ENCODE measurements at places on chromosomes 7 and 10.

DNA sequence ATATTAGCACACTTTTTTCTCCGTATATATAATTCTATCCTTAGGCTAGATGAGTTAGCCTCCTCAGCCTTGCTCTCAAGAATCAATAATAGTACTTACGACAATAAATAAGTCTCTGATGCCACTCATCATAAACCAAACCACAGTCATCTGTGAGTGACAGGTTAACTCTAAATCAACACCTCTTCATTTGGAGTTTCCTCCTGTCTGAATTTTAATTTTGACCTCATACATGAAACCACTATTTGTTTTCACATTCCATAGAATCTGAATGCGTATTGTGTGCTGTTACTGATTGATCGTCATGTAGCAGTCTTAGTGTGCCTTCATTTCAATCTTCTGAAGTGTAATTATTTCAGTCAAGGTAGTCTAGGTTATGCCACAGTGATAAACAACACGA lies 85.8 kb downstream of the HGF start:
- no peak for DNase-seq

GRCh38 chr10:6609625-6610024 lies 29.5 kb upstream of the PRKCQ start:
- DNase-seq, result no peak

GRCh38 chr10:87691506-87692070 lies 31.9 kb downstream of the PAPSS2 start:
- no peak for DNase-seq

DNA sequence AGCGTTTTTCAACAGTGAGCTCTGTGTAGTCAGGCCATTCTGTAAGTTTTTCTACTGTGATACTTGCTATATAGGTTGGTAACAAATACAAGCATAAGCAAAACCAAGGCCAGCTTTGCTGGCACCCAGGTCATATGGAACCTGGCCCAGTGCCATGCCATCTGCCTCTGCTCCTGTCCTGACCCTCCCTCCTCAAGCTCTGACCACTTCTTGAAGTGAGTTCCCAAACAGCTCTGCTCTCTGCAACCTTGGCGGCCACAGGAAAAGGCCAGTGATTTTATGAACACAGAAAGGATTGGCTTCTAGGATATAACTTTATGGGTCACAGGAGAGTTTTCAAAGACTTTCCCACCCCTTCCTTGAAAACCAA lies 12.8 kb downstream of the NOD1 start:
- DNase-seq, result peak; percentile 11

GRCh38 chr10:126408953-126409641 lies 20.8 kb upstream of the ADAM12 start:
- no peak for DNase-seq

GRCh38 chr10:63579371-63580014 lies 58.3 kb downstream of the REEP3 start:
- no peak for DNase-seq

DNA sequence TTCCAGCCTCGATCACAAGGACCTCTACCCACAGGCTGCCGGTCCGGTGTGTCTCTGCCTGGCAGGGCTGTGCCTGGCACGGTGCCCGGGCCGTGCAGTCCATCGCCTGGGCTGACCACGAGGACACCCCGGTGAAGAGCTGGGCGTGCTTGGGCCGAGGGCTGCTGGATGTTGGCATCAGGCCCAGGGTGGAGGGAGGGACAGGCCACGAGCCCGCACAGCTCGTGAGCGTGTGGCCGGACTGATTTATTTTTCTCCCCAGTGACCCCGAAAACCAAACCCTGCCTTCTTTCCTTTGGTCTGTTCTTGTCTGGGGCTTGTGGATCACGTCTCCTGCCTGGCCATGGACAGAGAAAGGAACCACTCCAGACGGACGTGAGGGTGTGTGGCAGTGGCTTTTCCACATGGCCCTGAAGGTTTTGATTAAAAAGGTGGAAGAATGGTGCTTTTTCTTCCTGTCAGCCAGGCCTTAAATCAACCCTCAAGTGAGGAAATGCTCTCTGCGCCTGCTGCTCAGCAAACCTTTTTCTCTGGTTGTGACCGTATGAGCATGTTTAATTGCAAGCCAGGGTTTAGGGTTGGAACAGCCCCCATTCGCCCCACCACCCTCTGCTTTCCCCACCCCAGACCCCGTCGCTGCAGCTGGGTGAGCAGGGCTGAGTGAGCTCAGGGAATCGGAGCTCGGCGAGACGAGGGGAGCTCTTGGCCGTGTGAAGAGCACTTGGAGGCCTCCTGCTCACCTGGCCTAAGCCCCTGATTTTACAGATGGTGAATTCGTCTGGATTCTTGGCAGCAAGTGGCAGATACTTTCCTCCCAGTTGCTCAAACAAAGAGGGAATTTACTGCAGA lies 130.1 kb downstream of the RGS10 start:
- no peak for DNase-seq

GRCh38 chr7:12594122-12594897 lies 23.8 kb downstream of the SCIN start:
- DNase-seq, result no peak

DNA sequence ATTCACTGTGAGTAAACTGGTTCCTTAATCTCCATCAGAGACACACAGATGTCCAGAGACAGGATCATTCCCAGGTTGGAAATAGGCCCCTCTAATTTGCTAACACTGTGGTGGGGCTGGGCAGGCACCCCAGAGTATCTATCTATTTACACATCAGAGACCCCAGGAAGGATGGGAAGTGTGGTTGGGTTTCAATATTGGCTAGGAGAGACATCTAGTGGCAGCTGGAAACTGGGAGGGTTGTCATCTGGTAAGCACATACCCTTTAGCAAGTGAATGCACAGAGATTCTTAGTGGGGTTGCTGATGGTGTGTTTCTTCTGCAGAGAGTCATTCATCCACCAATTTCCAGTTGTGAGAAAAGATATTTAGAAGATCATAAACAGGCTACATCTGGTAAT lies 36.0 kb upstream of the NRG3 start:
- DNase-seq, result no peak

GRCh38 chr10:16773334-16773733 lies 43.9 kb downstream of the RSU1 start:
- DNase-seq, result no peak

GRCh38 chr7:20226860-20227259 lies 9.7 kb upstream of the MACC1 start:
- DNase-seq, result no peak

- DNase-seq, result no peak
These were observed 75.4 kb downstream of the OTUD1 start for GRCh38 chr10:23514321-23514720.

GRCh38 chr10:70758757-70759514 lies 26.2 kb downstream of the TBATA start:
- peak; percentile 87 for DNase-seq

DNA sequence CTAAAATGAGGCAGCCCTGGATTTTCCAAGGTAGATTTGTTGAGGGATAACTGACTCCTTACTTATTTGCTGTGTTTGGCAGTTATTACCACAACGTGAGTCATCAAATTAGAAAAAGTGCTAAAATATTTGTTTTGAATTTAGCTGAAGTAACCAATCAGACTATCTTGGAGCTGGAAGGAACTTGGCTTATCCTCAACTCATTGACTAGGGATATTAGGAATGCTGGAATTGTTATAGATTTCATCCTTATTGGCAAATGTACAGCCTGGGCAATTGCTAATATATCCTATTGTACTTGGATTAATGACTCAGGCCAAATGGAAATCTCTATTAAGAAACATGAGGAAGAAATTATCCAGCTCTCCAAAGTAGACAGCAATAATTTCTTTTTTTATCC lies 1189.0 kb upstream of the LRRN3 start:
- no peak for DNase-seq

DNA sequence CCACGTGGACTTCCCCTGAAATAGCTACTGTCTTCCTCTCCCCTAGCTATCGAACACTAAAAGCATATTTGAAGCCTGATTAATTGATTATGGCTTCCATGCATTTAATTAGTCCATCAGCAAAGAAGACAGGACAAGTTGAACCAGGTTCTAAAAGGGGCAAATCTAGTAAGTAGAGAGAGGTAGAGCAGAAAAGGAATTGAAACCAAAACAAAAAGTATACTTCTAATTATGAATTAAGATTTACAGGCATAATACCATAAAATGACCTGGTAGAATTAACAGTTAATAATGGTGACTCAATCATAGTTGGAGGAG lies 393 bp upstream of the DNAJC1 start:
- DNase-seq, result no peak

DNA sequence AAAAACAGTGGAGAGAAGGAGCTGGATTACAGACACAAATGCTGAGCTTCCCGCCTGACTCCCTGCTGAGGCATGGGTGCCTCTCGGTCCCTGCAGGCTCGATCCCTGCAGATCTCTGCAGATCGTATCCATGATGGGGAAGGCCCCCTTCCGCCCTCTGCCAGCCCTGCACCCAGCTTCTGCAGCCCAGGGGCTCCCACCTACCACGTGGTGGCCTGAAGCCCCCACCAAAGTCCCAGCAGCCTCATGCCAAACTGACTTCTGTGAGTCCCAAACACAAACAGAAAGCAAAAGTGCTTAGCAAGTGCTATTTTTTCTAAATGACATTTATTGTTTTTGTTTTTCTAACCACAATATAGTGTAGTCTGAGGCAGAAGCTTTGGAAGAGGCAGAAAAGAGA lies 127.1 kb upstream of the CHST15 start:
- no peak for DNase-seq

- DNase-seq, result peak; percentile 5
These were observed 24.6 kb downstream of the ABRAXAS2 start for GRCh38 chr10:124826262-124826661.

- no peak for DNase-seq
These were observed 19.9 kb upstream of the INSYN2A start for GRCh38 chr10:127216274-127216673.

DNA sequence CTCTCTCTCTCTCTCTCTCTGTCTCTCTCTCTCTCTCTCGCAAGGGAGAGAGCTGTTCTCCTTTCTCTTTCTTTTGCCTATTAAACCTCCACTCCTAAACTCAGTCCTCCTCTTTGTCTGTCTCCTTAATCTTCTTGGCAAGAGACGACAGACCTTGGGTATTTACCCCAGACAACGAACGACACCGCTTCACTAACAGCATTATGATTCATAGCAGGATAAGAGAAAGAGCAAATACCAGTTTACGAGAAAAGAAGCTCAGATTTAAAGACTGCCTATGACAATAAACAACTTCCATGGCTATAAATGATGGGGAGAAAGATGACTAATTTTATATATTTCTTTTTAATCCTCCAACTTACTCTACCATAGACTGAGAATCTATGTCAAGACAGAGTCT lies 1396.5 kb upstream of the CELF2 start:
- DNase-seq, result no peak

DNA sequence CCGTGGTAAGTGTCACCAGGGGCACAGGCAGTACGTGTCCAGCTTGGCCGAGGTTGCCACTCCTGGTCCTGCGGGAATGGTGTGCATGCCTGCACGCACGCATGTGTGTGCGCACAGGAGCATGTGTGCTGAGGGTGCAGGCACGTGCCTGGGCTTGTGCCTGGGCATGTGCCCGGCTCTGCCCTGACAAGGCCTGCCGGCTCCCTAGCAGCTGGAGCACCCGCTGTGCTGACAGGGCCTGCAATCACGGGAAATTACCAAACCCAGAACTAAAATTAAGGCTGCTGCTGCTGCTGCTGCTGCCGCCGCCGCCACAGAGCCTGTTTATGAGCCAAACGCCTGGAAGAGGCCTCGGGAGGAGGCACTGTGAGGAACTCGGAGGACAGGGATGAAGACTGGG lies 28.7 kb downstream of the GHRHR start:
- DNase-seq, result no peak

DNA sequence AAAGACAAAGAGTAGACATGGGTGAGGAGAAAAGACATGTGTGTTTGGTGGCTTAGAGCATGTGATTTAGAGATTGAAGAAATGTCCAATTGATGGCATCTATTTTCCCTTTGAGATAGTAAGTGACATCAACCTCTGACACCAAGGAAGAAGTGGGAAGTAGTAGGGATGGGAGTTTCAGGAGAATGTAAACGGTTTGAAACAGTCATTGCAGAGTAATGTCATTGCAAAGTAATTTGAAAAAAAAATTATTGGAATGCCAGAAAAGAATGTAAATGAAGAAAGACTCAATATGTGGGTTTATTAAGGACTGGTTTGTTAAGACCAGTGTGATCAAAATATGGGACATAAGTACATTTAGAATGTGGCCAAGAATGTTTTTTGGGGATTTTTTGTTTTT lies 26.6 kb downstream of the GNG11 start:
- no peak for DNase-seq

DNA sequence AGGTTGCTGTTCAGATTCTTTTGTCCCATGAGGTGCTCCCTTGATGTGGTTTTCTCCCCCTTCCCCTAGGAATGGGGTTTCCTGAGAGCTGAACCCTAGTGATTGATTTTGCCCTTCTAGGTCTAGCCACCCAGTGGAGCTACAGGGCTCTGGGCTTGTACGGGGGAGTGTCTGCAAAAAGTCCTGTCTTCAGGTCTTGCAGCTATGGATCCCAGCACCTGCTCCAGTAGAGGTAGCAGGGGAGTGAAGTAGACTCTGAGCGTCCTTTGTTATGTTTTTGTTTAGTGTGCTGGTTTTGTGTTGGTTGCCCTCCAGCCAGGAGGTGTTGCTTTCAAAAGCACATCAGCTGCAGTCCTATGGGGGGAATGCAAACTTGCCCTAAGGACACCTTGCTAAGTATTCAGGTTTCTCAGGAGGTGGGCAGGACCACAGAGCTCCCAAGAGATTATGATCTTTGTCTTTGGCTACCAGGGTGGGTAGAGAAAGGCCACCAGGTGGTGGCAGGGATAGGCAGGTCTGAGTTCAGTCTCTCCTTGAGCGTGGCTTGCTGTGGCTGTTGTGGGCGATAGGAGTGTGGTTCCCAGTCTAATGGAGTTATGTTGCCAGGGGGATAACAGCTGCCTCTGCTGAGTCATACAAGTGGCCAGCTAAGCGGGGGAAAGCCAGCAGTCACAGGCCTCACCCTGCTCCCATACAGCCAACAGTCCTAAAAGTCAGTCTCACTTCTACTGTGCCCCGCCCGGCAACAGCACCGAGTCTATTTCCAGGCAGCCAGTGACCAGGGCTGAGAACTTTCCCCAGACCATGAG lies 92.4 kb upstream of the JCAD start:
- DNase-seq, result no peak

GRCh38 chr7:16984375-16984774 lies 102.6 kb upstream of the AGR3 start:
- no peak for DNase-seq

- no peak for DNase-seq
These were observed 529.8 kb upstream of the GALNT17 start for GRCh38 chr7:70602117-70602516.

GRCh38 chr7:130337410-130337971 lies 7.1 kb upstream of the CPA5 start:
- no peak for DNase-seq

DNA sequence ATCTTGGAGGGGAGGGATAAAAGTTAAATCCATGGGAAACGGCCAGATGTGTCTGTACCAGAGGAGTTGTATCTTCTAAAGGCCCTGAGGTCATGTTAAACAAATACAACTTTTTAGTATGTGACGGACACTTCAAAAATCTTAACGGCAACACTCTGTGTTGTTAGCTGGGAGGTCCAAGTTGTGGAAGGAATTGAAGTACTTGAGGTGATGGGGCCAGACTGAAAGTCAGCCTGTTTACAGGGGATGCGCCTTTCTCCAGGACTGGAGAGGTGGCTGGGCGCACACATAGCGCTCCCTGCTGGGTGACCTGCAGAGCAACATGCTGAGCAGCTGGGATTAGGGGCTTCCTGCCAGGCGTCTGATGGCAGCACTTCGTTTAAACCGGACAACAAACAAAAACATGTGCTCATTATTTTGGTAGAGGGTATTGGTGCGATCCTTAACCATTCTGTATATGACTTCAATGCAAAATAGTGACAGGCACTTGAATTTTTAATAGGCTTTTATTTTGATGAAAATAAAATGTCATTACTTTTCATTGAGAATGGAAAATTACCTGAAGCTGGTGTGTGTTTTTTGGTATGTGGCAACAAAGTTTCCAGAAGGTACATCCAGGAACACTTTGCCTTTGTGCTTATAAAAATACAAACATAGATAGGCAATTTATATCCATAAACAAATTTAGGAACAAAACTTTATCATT lies 198.2 kb downstream of the MLLT10 start:
- no peak for DNase-seq
